Natural killer cell treated with Interleukin-12 subunit alpha and Interleukin-12 subunit beta and Interleukin-15 and Interleukin-18, amount 100 ng/mL, for 72 hours (primary cell): ENCODE measurements at places on chromosomes 2 and 18.

DNA sequence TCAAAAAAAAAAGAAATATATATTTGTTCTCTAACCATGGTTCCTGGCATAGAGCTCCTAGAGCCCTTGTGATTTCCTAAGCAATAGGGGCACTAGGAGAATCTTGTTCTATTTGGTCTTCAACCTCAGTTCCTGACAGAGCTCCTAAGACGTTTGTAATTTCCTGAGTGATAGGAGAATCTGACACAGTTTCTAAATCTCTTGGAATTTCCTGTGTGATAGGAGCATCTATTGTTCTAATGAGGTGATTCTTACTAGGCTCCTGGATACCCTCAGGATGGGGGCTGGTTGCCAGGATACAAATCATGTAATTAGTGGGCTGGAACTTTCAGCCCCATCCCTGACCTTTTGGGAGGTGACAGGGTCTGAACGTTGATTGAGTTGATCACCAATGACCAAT, 245.8 kb downstream of the ZEB2 start:
- H3K4me3 ChIP-seq, result no peak overlapping the region
- no peaks in the 10 kb centered on the region for H3K27me3 ChIP-seq
- no peak for DNase-seq
- no peaks in the 10 kb centered on the region for H3K36me3 ChIP-seq
- no peak overlapping the region for H3K27ac ChIP-seq
- H3K4me1 ChIP-seq, result peaks cover 26% of the 10 kb centered on the region

GRCh38 chr18:78980279-78980771, 707 bp downstream of the SALL3 start:
- no peak overlapping the region for H3K4me3 ChIP-seq
- H3K27ac ChIP-seq, result no peak overlapping the region
- peaks cover 3% of the 10 kb centered on the region for H3K4me1 ChIP-seq
- DNase-seq, result no peak
- no peaks in the 10 kb centered on the region for H3K36me3 ChIP-seq
- peaks cover 44% of the 10 kb centered on the region for H3K27me3 ChIP-seq

- peak; percentile 57 for DNase-seq
- no peaks in the 10 kb centered on the region for H3K4me1 ChIP-seq
- H3K27ac ChIP-seq, result no peak overlapping the region
- H3K36me3 ChIP-seq, result no peaks in the 10 kb centered on the region
- H3K27me3 ChIP-seq, result no peaks in the 10 kb centered on the region
Observed at GRCh38 chr2:95272299-95272751, 1.9 kb upstream of the PROM2 start.

DNA sequence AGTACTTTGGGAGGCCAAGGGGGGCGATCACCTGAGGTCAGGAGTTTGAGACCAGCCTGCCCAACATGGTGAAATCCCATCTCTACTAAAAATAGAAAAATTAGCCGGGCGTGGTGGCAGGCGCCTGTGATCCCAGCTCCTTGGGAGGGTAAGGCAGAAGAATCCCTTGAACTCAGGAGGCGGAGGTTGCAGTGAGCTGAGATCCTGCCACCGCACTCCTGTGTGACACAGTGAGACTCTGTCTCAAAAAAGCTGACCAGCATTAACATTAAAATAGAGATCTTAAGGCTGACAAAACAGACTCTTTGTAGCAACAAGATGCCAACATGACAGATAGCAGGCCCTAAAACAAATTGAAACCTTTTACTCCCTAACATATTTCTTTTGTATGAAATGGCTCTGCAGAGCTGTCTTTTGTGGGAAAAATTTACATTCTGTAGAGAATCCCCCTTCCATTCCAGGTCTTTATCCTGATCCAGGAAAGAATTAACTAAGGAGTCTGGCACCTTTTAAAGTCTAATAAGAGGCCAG, 213.9 kb downstream of the RAB3GAP1 start:
- no peak for DNase-seq
- H3K27ac ChIP-seq, result no peak overlapping the region
- no peaks in the 10 kb centered on the region for H3K27me3 ChIP-seq
- no peaks in the 10 kb centered on the region for H3K36me3 ChIP-seq
- H3K4me1 ChIP-seq, result no peaks in the 10 kb centered on the region
- no peak overlapping the region for H3K4me3 ChIP-seq
